ENCODE measurements at places on chromosomes 12 and 14. TPM values are rescaled to one million over a fixed set of nuclear protein-coding genes. Genes with fewer than 3 reads are reported as not detected.

INHBC gene
- total RNA-seq = not detected

KLHL33 gene
- 0.77 TPM for total RNA-seq

FAM181A gene
- total RNA-seq = not detected

NT5DC3 gene
- total RNA-seq = 4.9 TPM

SDS gene
- total RNA-seq = 0.24 TPM

ZFYVE21 gene
- total RNA-seq = 47.0 TPM

SLC39A5 gene
- not detected for total RNA-seq

PTHLH gene
- total RNA-seq = 11.6 TPM

ACOT4 gene
- total RNA-seq = 1.6 TPM

KLRF1 gene
- 0.27 TPM for total RNA-seq

SPRYD4 gene
- 2.3 TPM for total RNA-seq

GRCh38 chr14:96793547-96793946 is 3.6 kb upstream of the VRK1 start:
- no peak for DNase-seq

- no peak for DNase-seq
Measured at GRCh38 chr12:103924761-103925641, 5.2 kb upstream of the HSP90B1 start.

GRCh38 chr12:98644433-98644711 is 216 bp downstream of the IKBIP start:
- DNase-seq = no peak

GRCh38 chr14:54094765-54095164 is 138.1 kb upstream of the BMP4 start:
- no peak for DNase-seq

DNA sequence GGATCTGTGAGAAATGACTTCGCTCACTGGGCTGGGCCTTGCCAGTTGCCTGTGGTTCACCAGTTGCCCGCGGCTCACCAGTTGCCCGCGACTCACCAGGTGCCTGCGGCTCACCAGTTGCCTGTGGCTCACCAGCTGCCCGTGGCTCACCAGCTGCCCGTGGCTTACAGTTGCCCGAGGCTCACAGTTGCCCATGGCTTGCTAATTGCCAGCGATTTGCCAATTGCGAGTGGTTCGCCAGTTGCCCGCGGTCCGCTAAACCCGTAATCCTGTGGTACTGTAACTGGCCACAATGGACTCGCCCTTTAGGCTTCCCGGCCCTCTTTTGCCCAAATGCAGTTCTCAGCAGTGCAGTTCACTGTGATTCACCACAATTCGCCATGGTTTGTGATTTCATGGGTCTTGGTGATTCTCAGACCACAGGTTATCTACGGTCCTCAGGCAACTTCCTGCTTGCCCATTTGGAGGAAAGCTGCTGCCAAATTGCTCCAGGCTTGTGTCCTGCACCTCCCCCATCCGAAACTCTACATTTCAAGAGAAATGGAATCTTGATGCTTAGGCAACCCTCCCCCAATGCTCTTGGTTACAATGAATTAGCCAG is 15.0 kb upstream of the MEG3 start:
- DNase-seq = no peak

GRCh38 chr12:597926-598568 is 65.2 kb downstream of the NINJ2 start:
- peak; percentile 10 for DNase-seq

GRCh38 chr14:51185754-51186153 is 54.3 kb upstream of the TMX1 start:
- no peak for DNase-seq

DNA sequence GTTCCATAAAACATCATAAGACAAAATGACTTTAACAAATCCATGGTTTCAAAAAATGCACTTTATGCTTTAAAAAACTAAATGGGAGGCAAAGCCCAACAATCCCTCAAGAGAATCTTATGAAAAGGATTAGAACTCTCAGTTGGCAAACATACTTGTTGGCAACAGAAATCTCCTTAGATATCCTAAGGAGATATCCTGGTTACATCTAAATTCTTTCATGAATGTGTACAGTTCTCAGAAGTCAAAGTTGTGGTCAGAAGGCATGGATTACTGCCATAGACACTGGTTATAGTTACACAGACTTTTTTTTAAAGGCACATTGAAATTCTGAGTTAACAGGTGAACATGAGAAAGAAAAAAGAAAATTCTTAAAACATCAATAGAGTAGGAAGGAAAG is 17.5 kb upstream of the ISM2 start:
- no peak for DNase-seq

GRCh38 chr12:76226956-76227355 is 121.3 kb downstream of the BBS10 start:
- DNase-seq = no peak

DNA sequence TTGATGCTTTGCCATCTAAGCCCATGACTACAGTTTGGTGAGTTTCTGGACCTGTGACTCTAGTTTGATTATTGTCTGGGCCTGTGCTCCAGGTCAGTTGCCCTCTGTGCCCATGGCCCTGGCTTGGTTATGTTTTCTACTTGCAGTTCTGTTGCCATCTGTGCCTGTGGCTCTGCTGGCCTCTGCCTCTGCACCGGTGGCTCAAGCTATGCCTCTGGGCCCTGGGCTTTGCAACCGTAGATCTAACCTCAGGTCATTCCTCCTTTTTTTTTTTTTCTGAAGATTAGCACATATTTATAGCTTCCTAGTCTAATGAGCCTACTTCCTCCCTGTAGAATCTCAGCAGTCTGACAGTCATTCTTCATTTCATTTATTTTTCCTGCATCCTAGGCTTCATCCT is 161.2 kb downstream of the CCDC91 start:
- DNase-seq = no peak

DNA sequence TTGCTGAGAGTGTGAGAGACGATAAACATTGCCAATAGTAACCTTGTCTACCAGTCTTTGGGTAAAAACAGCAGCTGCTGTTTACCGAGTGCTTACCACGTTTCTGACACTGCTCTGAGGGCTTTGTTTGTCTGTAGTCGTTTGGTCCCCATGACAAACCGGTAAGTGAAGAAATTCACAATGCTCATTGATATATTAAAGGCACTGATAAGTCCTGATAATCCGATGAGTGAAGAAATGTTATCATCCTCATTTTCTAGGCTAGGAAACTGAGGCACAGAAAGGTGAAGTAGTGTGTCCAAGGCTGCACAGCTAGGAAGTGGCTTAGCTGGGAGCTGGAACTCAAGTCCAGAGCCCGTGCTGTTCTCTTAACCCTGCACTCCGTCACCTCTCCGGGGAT is 138.6 kb downstream of the SCARB1 start:
- no peak for DNase-seq

- no peak for DNase-seq
Measured at GRCh38 chr12:4564818-4565217, 2.8 kb downstream of the DYRK4 start.

- DNase-seq = no peak
Measured at GRCh38 chr12:40749863-40750262, 57.6 kb downstream of the CNTN1 start.

DNA sequence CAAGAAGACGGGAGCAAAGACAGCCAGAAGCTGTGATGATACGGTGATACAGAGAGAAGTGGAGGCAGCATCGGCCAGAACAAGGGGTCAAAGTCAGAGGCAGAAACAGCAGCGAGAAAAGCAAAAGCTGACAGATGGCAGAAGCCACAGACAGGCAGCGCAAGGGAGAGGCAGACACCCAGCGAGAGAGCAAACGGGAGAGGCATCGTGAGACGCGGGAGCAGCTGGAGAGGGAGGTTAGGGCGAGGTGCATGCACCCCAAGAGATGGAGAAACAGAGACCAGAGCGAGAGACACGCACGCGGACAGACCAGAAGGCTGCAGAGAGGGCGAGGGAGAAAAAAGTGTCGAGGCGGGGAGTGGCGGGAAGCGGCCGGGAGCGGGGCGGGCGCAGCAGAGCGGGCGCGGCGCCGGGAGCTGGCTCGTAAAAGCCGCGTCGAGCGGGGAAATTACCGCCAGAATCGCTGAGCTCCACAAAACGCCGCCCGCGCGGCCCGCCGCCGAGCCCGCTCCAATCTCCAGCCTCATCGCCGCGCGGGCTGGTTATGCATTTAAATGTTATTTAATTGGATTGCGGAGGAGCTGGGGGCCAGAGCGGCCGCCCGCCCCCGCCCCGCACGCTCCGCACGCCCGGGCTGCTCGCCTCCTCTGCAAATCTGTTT is 15.6 kb downstream of the SMUG1 start:
- peak; percentile 43 for DNase-seq

DNA sequence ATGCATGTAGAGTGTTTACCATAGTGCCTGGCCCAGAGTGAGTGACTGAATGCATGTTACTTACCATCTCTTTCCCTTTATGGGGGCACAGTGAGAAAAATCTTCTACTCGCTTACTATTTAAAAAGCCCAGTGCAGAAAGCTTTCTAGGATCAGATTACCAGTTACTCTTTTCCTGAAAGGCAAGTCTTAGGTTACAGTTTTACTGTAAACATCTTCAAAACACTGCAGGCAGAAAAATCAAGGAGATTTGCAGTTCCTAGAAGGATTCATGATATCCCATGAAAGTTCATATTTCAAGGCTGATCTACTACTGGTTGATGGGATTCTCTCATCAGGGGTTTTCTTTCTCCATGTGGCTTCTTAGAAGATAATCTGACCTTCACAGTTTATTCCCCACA is 29.3 kb upstream of the DAAM1 start:
- no peak for DNase-seq

GRCh38 chr12:7150841-7151240 is 20.7 kb downstream of the CLSTN3 start:
- DNase-seq = no peak

DNA sequence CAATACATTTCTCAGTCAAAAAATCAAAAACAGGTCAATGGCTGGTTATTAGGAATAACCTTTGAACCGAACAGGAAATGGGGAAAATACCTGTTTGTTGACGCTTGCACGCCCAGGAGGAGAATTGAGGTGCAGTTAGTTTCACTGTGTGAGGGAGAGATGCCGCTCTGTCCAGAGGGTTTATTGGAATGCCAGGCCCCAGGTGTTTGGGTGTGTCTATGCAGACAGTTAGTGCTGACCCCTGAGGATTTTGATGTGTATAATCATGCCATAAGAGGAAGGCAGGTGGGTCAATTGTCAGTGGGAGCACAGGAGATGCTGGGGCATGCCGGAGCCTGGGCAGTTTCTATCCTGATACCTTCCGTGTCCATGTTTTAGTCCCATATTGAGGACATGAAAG is 100.8 kb upstream of the DIO3 start:
- no peak for DNase-seq

- DNase-seq = peak; percentile 77
Measured at GRCh38 chr12:109131154-109132050, 15.0 kb downstream of the ACACB start.

- DNase-seq = no peak
Measured at GRCh38 chr14:91509878-91510170, 286 bp downstream of the PPP4R3A start.

DNA sequence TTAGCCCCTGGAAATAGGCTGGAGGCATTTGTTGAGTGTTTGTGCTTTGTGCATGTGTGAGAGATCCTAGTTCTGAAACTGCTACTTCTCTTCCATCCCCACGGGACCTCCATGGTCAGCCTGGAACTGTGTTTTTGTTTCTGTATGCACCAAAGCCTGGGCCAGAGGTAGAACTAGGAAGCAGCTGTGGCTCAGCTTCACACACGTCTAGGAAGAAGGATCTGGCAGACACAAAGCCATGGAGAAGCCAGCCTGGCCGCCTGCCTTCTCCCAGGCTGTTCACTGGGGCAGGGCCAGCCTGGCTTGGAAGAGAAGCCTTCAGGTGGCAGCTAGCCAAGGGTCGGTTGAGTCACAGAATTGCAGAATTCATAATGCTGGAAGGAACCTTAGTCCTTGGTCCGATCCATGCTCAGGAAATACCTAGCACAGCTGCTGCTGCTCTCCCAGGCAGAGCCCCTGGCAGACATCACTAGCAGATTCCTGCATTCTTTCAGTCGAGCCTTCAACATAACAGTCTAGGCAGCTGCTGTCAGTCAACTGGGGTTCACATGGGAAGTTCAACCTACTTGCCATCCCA is 27.0 kb downstream of the RIN3 start:
- peak; percentile 93 for DNase-seq

GRCh38 chr14:20327005-20327869 is 5.8 kb downstream of the CCNB1IP1 start:
- DNase-seq = no peak

DNA sequence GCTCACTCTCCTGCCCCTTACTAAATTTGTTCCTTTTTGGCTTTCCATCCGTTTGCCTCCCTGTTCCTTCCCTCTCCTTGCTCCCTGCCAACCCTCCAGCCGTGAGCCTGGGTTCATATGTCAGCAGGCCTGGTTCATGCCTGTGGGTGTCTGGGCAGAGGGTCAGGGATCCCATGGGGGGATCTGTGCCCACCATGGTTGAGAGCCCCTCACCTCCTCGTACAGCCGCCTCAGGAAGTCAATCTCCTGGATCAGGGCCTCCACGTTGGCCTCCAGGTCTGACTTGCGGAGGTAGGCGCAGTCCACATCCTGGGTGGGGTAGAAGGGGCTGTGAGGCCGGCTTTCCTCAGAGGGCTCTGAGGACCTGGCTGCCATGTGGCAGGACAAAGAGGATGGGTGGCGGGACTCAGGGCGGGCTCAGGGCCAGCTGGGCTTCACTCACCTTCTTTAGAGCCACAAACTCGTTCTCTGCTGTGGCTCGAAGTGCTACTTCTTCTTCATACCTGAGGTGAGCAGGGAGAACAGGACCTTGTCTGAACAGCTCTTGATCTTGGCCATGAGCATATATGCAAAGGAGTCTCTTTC is 3.6 kb downstream of the KRT83 start:
- no peak for DNase-seq

GRCh38 chr14:50590464-50590863 is 30.5 kb downstream of the ATL1 start:
- DNase-seq = no peak

DNA sequence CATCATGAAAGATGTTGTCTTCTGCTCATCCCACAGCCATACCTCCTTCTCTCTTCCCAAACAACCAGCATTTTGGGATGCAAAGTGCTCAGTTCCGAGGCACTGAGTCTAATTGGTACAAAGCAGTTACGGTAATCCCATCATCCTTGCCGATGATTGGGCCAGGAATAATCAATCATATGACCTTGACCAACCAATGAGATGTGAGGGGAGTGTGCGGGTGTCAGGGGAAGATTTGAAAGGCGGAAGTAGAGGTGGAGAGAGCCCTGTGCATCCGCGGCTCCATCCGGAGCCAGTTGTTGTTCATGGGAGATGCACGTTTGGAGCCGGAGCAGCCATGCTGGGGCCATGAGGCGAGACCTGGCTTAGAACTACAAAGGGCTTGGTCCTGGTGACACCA is 67.3 kb downstream of the SYNE3 start:
- no peak for DNase-seq

- DNase-seq = no peak
Measured at GRCh38 chr12:112938751-112939150, 477 bp downstream of the OAS3 start.

GRCh38 chr12:88237954-88238353 is 95.8 kb downstream of the TMTC3 start:
- no peak for DNase-seq

DNA sequence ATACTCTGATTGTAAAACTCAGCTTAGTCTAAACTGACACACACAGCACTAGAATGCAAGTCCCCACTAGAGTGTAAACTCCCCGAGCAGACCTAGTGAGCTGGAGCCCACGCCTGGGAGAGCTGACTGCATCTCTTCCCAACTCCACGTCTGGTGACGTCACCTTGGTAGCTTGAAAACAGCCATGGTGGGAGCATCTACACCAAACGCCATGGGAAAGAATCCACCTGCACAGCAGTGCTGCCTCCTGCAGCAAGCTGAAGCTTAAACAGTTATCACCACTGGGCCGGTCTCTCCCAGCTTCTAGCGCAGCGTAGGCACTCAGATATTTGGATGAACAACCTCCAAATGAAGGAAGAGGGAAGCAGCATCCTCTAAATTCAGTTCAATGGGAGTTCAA is 4.3 kb upstream of the PAPLN start:
- DNase-seq = no peak

All from left cardiac atrium (tissue), 4 donors.